Breast epithelium (tissue), 4 donors: ENCODE measurements at places on chromosomes 5 and 9.

DNA sequence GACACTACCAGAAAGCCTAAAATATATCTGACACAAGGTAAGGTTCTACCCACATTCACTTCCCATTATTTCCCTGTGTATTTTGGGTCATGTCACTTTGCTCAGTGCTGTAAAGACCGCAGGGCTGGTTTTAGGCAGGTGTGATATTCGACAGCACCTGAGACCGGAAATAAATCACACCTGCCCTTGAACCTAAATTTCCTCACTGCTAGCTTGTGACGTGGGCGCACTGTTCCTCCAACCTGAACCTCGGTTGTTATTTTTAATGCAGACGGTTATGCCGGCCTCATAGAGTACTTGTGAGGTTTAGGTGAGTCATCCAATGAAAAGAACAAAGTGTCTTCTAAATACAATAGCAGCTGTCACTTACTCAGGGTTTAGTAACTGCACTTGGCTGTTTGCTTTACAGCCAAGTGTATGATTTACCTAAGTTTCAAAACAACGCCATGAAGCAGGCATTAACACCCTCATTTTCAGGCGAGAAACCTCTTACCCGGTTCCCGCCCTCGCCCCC is 20.7 kb upstream of the ZNF782 start:
- no peak for DNase-seq

- DNase-seq = no peak
Measured at GRCh38 chr5:160398806-160399205, 1.0 kb downstream of the FAM200C start.

DNA sequence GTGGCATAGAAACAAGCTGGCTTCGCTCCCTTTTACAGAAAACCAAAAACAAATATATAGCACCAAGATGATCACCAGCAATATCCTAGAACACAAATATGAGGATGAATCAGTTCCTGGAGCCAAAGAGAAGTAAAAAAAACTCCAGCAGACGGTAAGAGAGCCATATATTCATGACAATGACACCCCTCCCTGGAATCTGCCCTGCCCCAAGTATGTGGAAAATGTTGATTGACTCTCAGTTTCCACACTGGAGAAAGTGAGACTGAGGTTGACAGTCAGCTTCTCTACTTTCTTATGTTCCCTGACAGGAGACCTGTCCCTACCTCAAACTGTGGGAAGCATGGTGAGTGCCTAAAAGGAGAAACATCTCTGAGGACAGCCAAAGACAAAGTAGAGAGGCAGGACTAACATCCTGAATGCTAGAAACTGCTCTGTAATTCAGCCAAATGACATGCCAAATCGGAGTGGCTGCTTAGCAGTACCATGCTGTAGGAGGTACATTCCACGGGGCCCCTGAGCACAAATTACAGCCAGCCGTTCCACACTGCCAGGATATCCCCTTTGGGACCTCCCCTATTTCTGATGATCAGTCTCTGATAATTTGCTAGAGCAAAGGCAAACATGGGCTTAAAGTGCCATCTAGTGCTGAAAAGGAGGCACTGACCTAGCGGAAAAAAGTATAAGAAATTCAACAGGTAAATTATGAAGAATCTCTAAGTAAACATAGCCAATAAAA is 424.0 kb upstream of the RGMB start:
- DNase-seq = no peak

- DNase-seq = no peak
Measured at GRCh38 chr5:139058121-139058520, 140.0 kb downstream of the SIL1 start.

- no peak for DNase-seq
Measured at GRCh38 chr5:127834554-127834953, 131.4 kb downstream of the CCDC192 start.

DNA sequence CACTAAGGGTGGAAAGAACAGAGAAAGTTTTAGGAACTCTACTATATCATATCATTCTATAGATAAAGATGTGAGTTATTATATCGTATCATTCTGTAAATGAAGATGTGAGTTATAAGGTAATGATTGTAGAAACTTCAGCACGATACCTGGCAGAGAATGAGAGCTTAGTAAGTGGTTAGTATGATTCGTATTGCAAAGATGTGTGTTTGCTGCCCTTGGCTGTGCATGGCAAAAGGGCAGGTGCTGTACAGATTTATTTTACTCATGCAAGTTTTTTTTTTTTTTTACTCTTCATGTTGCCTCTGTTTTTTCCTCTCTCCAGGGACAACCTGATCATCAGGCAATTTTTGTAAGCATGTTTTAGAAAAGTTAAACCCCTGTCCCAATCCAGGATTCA is 83.3 kb downstream of the EGFLAM start:
- no peak for DNase-seq

GRCh38 chr9:125961072-125961471 is 213.9 kb downstream of the PBX3 start:
- no peak for DNase-seq

DNA sequence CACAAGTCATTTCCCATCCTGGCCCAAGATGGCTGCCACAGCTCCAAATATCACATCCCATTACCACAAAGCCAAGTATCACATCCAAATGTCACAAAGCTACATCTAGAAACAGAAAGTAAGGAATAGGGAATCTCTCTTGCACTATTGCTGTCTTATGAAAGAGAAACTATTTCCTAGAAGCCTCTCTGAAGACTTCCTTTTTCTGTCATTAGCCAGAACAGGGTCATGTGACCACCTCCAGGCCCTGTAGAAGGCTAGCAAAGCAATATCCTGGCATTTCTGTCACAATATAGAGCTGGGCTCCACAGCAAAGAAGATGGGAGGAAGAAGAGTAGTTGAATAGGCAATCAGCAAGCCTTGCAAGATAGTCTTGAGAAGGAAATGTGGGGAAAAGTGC is 99.2 kb downstream of the SH3TC2 start:
- no peak for DNase-seq

DNA sequence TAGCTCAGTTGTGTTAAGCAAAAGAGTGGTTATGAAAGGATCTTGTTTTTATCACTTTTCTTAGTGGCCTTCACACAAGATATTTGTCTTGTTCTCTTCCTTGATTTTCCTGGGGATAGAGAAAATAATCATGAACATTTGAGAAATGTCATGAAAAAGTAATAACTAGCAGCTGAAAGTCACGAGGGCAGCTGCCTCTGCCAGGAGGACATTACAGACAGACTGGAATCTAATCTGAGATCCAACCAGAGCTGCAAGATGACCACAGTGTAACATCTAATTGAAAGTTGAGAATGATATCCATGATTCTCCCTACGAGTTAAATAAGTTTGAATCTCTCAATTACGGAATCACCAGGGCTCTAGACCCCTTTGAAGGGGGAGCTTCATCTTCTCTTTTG is 274.9 kb downstream of the ARHGAP26 start:
- DNase-seq = no peak

GRCh38 chr9:127311239-127311741 is 46.7 kb downstream of the GARNL3 start:
- DNase-seq = no peak

GRCh38 chr9:114924327-114924726 is 6.1 kb downstream of the TNFSF8 start:
- DNase-seq = no peak

DNA sequence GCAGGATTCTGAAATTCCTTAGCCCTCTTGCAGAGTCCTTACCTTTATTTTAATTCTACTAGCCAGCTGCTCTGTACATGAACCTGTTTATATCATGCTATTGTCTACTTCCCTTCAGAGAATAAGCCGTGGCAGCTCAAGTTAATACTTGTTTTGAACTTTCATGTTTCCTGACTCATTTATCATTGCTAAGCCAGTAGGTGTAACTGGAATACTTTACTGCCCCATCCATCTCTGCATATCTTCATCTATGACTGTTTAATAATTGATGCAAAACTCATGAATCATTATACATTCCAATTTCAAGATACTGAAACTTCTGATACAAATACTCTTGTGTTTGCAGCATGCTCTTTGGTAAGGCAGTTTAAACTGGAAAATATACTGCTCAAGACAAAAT is 174.7 kb downstream of the PPP2R2B start:
- no peak for DNase-seq

DNA sequence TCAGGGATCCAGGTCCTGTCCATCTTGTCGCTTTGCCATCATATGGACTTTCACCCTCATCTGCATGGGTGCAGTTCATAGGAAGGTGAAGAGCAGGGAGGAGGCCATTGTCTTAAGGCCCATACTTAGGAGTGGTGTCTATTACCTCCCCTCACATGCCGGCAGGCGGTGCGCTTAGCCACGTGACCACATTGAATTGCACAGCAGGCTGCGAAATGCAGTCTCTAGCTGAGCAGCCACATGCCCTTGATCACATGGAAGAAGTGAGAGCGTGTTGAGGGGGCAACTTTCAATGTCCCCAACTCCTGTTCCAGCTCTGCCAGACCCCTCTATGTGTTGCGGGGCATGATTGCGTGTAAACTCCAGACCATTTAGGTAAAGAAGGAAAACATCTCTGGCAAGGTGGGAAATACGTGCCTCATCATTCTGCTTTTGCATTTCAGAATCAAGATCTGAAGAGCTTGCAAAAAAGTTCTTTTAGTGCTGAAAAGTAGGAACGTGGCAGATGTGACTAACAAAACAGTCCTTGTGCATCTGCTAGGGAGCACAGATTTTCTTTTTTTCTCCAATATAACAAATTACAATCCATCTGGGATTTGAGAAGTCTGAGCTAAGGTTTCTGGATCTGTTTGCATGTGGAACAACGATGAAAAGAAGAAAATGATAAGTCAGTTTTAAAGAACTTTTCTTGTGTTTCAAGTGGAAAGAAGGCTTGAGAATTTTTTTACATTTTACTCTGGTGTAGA is 34.4 kb downstream of the ROPN1L start:
- DNase-seq = no peak

GRCh38 chr5:67315082-67315989 is 118.7 kb upstream of the CD180 start:
- DNase-seq = no peak

DNA sequence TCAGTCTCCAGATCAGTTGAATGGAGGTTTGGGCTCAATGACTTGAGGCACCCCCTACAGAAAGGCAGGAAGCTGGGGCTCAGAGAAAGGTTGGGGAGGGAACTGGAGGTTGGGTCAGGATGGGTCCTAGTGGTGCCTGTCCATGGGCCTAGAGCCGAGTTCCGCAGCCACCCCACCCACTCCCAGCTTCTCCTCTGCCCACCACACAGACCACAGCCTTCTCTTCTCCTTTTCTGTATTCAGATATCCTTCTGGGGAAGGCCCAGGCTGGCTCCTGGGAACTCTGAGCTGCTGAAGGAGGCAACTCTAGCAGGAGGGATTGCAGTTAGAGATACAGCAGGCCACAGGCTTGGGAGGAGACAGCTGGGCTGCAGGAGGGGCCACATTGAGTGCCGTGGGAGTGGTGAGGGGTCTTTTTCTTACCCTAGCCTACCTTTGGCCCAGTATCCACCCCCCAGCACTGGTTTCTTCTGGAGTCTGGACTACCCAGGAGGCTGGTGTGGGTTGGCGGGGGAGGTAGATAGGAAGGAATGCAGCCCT is 15.4 kb upstream of the PTGS1 start:
- no peak for DNase-seq

DNA sequence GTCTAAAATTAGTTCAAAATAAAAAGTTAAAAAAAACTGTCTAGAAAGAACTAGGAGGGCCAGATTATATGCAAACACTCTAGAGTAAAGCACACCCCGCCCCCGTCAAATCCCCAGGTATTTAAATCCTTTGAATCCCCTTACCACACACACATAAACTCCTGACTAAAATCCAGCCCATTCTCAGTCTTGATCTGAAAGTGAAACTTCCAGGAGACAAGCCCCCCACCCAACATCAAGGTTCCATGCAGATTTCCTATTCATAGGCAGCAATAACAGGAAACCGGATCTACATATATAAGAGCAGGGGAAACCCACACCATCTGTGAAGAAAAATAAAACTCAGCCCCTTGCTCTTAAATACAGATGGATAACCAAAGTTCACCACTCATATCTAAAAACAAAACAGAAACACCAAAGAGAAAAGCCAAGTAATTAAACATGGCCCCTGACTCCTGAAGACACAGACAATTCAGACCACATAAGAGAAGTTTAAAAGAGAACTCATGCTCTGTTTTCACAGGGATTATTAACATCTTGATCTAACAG is 42.3 kb downstream of the MARCHF3 start:
- DNase-seq = no peak

GRCh38 chr9:37036776-37037502 is 2.9 kb upstream of the PAX5 start:
- DNase-seq = no peak

DNA sequence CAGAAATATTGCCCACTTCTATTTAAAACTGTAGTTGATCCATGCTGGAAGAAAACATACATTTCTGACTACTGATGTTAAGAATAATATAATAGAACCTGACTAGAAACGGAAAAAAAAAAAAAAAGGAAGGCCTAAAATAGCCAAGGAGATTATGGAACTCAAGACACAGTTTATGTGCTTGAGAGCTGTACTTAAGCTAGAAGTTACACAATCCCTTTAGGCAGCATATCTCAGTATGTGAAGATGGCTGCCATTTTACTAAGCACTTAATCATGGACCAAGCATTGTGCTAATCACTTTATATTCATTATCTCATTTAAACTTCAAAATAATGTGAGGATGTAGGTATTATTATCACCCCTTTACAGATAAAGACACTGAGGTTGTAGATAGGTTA is 73.0 kb upstream of the NR4A3 start:
- DNase-seq = no peak

DNA sequence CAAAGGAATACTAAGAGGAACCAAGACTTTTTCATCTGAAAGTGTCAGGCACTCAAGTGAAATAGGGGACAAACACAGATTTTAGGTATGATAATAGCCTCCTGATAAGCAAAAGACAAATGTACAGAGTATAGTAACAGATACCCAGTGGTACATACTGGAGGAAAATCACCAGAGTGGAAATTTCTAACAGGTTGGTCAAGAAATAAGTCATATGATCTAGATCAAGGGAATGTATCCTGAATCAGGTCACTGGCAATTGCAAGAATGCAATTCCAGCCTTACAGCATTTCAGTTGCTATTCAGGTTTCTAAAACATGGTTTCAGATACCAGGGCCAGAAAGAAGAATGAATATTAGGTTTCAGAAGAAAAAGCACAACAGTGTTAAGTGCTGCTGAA is 82.2 kb upstream of the SLCO6A1 start:
- no peak for DNase-seq

DNA sequence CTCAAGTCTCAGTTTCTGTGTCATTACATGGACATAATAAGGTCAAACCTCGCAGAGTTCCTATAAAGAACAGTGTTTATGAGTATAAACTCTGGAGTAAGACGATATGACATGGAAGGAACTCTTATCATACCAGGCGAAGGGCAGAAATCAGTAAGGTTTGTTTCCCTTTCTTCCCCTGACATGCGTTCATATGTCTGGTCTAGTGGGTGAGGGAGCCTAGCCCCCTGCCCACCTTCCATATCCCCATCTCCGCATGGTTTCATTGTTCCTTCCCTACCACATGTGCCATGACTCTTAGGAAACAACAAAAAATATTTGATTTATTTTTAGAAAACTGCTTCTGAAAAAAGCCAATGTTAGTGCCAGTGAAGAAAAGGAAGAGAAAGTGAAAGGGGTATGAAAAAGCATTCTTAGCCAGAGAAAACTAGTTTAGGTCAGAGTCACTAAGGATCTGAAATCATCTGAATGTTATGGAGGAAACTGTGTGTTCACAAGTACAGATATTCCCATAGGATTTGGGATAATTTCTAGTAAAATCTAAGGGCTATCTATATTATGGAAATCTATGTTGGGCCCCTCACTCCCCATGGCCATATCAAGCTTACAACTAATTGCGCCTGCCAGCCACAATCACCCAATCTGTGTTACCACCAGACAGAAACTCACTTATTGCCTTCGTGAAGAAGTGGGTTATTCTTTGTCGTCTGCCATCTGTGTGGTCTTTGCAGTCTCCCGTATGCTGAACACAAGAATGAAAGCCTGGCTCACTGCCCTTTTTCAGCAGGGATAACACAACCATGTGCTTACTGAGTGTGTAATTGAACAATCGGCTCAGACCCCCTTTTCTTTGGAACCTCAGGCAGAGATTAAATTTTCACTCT is 19.9 kb upstream of the HMHB1 start:
- DNase-seq = no peak
